ENCODE measurements at places on chromosomes 2 and 18. TPM values are rescaled to one million over a fixed set of nuclear protein-coding genes. Genes with fewer than 3 reads are reported as not detected.

The C2orf66 gene
- not detected for total RNA-seq

The SERPINB12 gene
- total RNA-seq = not detected

GRCh38 chr2:58976375-58977071 is 735.4 kb upstream of the FANCL start:
- no peak overlapping the region for H3K4me3 ChIP-seq
- no peaks in the 10 kb centered on the region for H3K27me3 ChIP-seq
- no peaks in the 10 kb centered on the region for H3K4me1 ChIP-seq
- no peaks in the 10 kb centered on the region for H3K36me3 ChIP-seq
- no peak overlapping the region for H3K27ac ChIP-seq

GRCh38 chr2:171287611-171288010 is 126.9 kb upstream of the TLK1 start:
- no peaks in the 10 kb centered on the region for H3K27me3 ChIP-seq
- no peaks in the 10 kb centered on the region for H3K36me3 ChIP-seq
- no peak overlapping the region for H3K4me3 ChIP-seq
- no peak overlapping the region for H3K27ac ChIP-seq
- H3K4me1 ChIP-seq = no peaks in the 10 kb centered on the region

DNA sequence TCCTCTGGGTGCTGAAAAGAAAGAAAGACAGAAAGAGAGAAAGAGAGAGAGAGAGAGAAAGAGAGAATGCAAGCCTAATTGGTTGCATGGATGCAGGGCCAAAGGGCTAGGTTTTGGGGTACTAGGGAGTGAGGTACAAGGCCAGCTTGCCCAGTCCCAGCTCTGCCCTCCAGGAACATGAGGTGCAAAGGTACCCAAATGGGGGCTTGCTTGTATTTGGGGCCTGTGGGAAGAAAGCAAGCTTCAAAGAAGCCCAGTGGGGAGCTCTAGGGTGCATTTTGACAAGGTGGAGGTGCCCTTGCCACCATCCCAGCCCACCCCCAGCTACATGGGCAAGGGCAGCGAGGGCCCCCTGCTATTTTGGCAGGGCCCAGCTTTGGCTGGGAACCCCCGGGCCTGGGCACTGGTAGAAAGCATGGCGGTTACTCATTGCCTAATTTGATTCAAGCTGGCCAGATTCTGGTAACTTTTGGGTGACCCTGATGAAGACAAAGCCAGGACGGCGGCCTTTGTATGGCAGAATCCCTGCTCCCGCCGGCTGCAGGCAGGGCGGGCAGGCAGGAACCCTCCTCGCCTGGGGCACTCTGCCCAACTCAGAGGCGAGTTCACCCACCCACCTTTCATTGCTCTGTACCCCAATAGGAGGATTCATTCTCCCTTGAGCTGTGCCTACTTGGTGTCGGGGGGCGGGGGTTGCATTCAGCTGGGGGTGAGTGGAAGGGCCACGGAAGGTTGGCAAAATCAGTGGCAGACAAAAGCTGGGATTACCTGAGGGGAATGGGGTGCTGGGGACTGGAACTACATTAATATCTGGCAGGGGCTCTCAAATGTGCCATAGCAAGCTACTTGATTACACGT is 537 bp upstream of the HOXD4 start:
- no peak for DNase-seq
- H3K36me3 ChIP-seq = no peaks in the 10 kb centered on the region
- H3K4me1 ChIP-seq = no peaks in the 10 kb centered on the region

GRCh38 chr2:31886700-31887099 is 124.1 kb downstream of the MEMO1 start:
- H3K4me3 ChIP-seq = no peak overlapping the region
- H3K4me1 ChIP-seq = no peaks in the 10 kb centered on the region

GRCh38 chr2:169649278-169649677 is 44.9 kb downstream of the CFAP210 start:
- H3K4me3 ChIP-seq = no peak overlapping the region
- H3K27me3 ChIP-seq = no peaks in the 10 kb centered on the region
- DNase-seq = no peak
- H3K27ac ChIP-seq = no peak overlapping the region

DNA sequence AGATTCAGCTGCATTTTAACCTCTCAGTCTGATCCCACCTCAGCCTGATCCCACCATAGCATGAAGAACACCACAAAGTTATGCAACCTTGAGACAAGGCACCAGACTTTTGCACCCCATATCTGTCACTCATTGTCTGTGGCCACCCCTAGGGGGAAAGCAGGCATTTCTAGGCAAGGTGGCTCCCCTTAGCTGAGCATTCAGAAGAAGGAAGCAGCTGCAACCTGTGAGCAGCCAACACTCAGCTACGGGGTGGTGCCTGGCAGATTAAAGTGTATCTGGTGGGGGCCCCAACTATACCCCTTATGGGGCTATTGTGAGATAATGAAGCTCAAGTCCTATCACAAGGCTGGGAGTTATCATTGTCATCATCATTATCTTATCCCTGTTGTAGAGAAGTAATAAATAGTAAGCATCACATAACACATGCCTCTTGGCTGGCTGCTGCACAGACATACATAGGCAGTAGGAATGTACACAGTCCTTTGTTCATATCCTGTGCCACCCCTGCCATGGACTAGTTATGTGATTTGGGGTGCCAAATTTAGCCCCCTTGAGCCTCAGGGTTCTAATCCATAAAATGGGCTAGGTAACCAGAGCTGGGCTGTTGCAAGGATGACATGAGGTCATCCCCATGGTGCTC is 20.6 kb upstream of the TMEM163 start:
- H3K4me1 ChIP-seq = no peaks in the 10 kb centered on the region
- no peak overlapping the region for H3K4me3 ChIP-seq
- DNase-seq = no peak
- no peaks in the 10 kb centered on the region for H3K27me3 ChIP-seq
- no peaks in the 10 kb centered on the region for H3K36me3 ChIP-seq

DNA sequence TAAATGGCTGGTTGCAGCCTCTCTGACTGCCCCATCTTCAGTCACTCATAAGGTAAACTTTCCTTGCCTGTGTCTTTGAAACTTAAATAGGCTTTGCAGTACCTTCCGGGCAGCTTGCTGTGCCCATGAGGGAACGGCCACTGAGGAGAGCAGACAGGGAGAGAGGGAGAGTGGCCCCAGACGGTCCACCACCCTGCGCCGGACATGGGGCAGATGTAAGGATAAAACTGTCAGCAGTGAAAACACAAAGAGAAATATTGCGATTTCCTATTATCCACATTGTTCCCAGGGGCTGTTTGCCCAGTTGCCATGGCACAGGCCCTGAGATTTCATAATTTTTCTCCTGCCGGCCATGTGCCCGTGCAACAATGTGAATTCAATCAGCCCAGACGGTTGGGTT is 265.9 kb upstream of the SALL3 start:
- no peak for DNase-seq
- no peak overlapping the region for H3K27ac ChIP-seq
- no peaks in the 10 kb centered on the region for H3K4me1 ChIP-seq
- no peak overlapping the region for H3K4me3 ChIP-seq
- H3K27me3 ChIP-seq = no peaks in the 10 kb centered on the region

GRCh38 chr2:74188018-74188601 is 9.4 kb upstream of the MOB1A start:
- H3K27me3 ChIP-seq = no peaks in the 10 kb centered on the region
- no peak overlapping the region for H3K4me3 ChIP-seq
- H3K36me3 ChIP-seq = no peaks in the 10 kb centered on the region
- H3K27ac ChIP-seq = no peak overlapping the region

GRCh38 chr2:42977270-42978174 is 185.1 kb upstream of the HAAO start:
- H3K27me3 ChIP-seq = no peaks in the 10 kb centered on the region
- peaks cover 13% of the 10 kb centered on the region for H3K4me1 ChIP-seq
- no peaks in the 10 kb centered on the region for H3K36me3 ChIP-seq

- no peak overlapping the region for H3K4me3 ChIP-seq
- DNase-seq = no peak
- H3K27me3 ChIP-seq = no peaks in the 10 kb centered on the region
- H3K4me1 ChIP-seq = peaks cover 15% of the 10 kb centered on the region
- H3K27ac ChIP-seq = peak overlapping the region; percentile 27
Measured at GRCh38 chr2:70083344-70084156, 3.7 kb upstream of the PCBP1 start.
